ENCODE measurements at places on chromosomes 1 and 21. TPM values are rescaled to one million over a fixed set of nuclear protein-coding genes. Genes with fewer than 3 reads are reported as not detected.

Gene TOE1
- total RNA-seq, result 16.9 TPM

Gene IL19
- not detected for total RNA-seq

Gene SH2D1B
- total RNA-seq, result not detected

Gene DYNLT4
- not detected for total RNA-seq

Gene MAP3K21
- 0.13 TPM for total RNA-seq

DNA sequence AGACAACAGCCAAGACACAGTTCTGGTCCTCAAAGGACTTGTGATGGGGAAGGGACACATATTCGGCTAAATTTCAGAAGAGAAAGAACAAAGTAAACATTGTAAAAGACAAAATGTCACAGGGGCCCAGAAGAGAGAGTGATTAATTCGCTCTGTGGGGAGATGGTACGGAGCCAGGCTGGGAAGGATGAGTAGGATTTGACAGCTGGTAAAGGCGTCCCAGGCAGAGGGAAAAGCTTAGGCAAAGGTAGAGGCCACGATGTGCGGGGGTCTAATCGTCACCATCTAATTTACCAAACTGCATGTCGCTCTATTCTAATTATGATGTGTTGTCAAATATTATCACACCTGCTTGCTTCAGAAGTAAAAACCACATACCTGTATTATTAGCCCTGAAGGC, 17.3 kb upstream of the EFNA1 start:
- peaks cover 14% of the 10 kb centered on the region for H3K4me1 ChIP-seq
- no peak for DNase-seq
- H3K27me3 ChIP-seq, result no peaks in the 10 kb centered on the region
- H3K36me3 ChIP-seq, result no peaks in the 10 kb centered on the region
- H3K27ac ChIP-seq, result no peak overlapping the region

- no peaks in the 10 kb centered on the region for H3K36me3 ChIP-seq
- no peak overlapping the region for H3K4me3 ChIP-seq
- no peaks in the 10 kb centered on the region for H3K4me1 ChIP-seq
- H3K27me3 ChIP-seq, result no peaks in the 10 kb centered on the region
- no peak for DNase-seq
Observed at GRCh38 chr1:190453550-190453949, 24.1 kb downstream of the BRINP3 start.

DNA sequence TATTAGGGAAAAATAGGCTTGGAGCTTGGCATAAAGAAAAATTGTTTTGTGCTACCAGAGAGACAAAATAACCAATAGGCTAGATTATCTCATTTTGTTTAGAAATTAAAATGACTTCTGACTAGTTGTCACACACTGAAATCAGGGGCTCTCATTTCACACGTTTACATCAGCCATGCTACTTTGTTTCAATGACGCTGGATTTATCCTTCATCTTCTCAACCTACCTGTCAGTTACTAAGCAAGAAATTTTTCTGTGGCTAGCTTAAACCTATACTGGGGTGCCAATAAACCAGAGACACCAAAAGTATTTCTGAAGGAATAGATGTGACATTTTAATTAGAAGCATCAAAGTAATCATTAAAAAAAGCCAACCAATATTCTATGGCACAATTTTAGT, 518.1 kb upstream of the NR5A2 start:
- no peaks in the 10 kb centered on the region for H3K4me1 ChIP-seq
- H3K27me3 ChIP-seq, result no peaks in the 10 kb centered on the region
- DNase-seq, result no peak
- H3K4me3 ChIP-seq, result no peak overlapping the region
- no peaks in the 10 kb centered on the region for H3K36me3 ChIP-seq

DNA sequence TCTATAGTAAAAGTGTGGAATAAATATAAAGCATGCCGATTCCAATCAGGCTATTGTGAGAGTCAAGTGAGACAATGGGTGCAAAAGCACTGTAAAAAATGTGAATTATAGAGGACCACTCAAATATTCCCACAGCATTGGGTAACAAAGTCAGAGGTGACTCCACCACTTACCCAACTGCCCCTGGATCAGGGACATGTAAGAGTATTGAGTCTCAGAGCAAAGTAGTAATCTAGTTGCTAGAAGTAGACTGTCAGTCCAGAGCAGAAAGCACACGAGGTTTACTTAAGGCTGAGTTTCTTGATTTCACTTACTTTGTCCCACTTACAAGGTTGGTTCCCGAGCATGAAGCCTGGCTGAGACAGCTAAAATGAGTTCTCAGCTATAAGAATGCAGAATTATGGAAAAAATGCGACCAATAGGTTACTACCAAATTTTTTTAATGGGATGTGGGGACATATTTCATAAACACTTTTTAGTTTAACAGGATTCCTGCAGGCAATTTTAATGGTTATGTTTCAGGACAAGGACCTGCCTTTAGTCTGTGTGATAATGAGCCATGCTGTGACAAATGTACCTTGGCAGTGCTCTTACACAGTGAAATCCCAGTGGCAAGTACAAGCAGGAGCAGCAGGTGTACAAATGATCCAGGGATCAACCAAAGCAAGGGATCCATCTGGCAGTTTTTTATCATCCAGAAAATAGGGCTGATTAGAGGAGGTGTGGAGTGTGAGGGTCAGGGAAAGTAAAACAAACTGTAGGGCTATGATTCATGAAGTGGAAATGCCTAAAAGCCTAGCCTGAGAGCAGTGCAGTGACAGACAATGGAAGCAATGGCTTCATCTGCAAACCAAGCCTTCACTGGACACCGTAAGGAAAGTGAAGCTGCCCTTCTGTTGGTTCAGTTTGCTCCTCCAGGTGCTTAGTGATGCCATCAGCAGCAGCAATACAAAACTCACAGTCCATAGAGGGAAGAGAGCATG, 156.2 kb upstream of the SPAG17 start:
- DNase-seq, result no peak
- no peak overlapping the region for H3K4me3 ChIP-seq
- no peaks in the 10 kb centered on the region for H3K4me1 ChIP-seq
- no peaks in the 10 kb centered on the region for H3K27me3 ChIP-seq

- no peak overlapping the region for H3K27ac ChIP-seq
- H3K4me1 ChIP-seq, result no peaks in the 10 kb centered on the region
- no peak for DNase-seq
- no peak overlapping the region for H3K4me3 ChIP-seq
- no peaks in the 10 kb centered on the region for H3K36me3 ChIP-seq
- H3K27me3 ChIP-seq, result peaks cover 5% of the 10 kb centered on the region
Observed at GRCh38 chr1:77271852-77272580, 9.8 kb upstream of the AK5 start.

GRCh38 chr1:247421074-247421473, 5.1 kb downstream of the NLRP3 start:
- H3K27ac ChIP-seq, result no peak overlapping the region
- H3K36me3 ChIP-seq, result no peaks in the 10 kb centered on the region
- H3K27me3 ChIP-seq, result no peaks in the 10 kb centered on the region
- DNase-seq, result no peak
- no peak overlapping the region for H3K4me3 ChIP-seq

- DNase-seq, result no peak
- no peaks in the 10 kb centered on the region for H3K36me3 ChIP-seq
- no peak overlapping the region for H3K4me3 ChIP-seq
Observed at GRCh38 chr21:18602711-18603110, 199.1 kb upstream of the TMPRSS15 start.

GRCh38 chr1:116491700-116492357, 79.0 kb downstream of the CD58 start:
- no peak overlapping the region for H3K27ac ChIP-seq
- H3K27me3 ChIP-seq, result no peaks in the 10 kb centered on the region
- no peaks in the 10 kb centered on the region for H3K4me1 ChIP-seq
- no peak overlapping the region for H3K4me3 ChIP-seq
- no peak for DNase-seq

- DNase-seq, result no peak
- H3K27me3 ChIP-seq, result no peaks in the 10 kb centered on the region
- H3K36me3 ChIP-seq, result peaks cover 79% of the 10 kb centered on the region
- H3K4me3 ChIP-seq, result no peak overlapping the region
- peaks cover 61% of the 10 kb centered on the region for H3K4me1 ChIP-seq
Observed at GRCh38 chr1:32770741-32771548, 46.2 kb downstream of the YARS1 start.

GRCh38 chr1:221925947-221926346, 184.1 kb upstream of the DUSP10 start:
- H3K27me3 ChIP-seq, result 0 out of 2 replicates have a peak, but pooled peaks cover 2% of the 10 kb centered on the region
- DNase-seq, result peak; percentile 1
- no peak overlapping the region for H3K4me3 ChIP-seq
- no peak overlapping the region for H3K27ac ChIP-seq
- no peaks in the 10 kb centered on the region for H3K4me1 ChIP-seq

- H3K27ac ChIP-seq, result peak within 1 kb of the TSS; percentile 7
- H3K27me3 ChIP-seq, result 0 out of 2 replicates have a peak, but pooled peaks cover 2% of the 10 kb centered on the region
- peaks cover 3% of the 10 kb centered on the region for H3K36me3 ChIP-seq
- peaks cover 16% of the 10 kb centered on the region for H3K4me1 ChIP-seq
Observed at GRCh38 chr1:205680073-205680851, at the start of gene SLC45A3. SLC45A3 (minus strand) TSS chr1:205680509; CDS start chr1:205664656, 15,853 bp downstream.

GRCh38 chr1:111222308-111223125, 5.0 kb upstream of the CHI3L2 start:
- H3K36me3 ChIP-seq, result no peaks in the 10 kb centered on the region
- no peak overlapping the region for H3K4me3 ChIP-seq
- peak; percentile 70 for DNase-seq

GRCh38 chr21:41920476-41920875, 33.3 kb downstream of the C2CD2 start:
- H3K36me3 ChIP-seq, result peaks cover 28% of the 10 kb centered on the region
- no peak overlapping the region for H3K27ac ChIP-seq
- no peak for DNase-seq
- H3K4me3 ChIP-seq, result no peak overlapping the region
- H3K27me3 ChIP-seq, result no peaks in the 10 kb centered on the region

DNA sequence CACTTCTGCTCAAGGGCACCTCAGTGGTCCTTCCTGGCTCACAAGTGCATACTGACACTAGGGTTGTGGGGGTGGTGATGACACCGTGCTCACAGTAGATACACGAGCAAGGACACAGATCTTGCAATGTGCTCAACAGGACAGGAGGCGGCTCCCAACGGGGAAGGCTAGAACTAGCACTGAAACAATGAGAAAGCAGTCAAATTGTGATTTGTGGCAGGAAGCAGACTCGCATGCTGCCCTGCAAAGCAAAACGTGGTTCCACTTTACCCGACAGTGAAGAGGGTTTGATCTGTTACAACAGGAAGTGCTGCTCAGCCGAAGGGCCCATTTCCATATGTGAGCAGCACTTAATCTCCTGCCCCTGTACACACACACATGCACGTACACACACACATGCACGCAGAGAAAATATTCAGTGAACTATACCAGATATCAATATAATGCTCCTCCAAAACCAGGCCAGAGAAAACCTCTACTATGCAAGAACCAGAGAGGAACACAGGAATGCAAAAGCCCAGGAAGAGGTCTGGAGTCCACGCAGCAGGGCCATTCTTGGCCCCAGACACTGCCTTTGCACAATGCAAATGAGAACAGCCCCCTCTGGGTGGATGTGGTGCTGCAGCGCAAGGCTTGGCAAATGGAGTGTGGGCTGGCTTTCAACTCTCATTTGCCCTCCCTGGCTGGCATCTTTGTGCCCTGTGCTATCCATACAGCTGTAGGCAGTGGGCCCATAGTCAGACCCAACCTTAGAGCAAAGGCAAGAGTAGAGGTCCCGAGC, 47.1 kb downstream of the KANK4 start:
- H3K4me3 ChIP-seq, result no peak overlapping the region
- H3K27me3 ChIP-seq, result no peaks in the 10 kb centered on the region
- no peaks in the 10 kb centered on the region for H3K4me1 ChIP-seq
- no peaks in the 10 kb centered on the region for H3K36me3 ChIP-seq

DNA sequence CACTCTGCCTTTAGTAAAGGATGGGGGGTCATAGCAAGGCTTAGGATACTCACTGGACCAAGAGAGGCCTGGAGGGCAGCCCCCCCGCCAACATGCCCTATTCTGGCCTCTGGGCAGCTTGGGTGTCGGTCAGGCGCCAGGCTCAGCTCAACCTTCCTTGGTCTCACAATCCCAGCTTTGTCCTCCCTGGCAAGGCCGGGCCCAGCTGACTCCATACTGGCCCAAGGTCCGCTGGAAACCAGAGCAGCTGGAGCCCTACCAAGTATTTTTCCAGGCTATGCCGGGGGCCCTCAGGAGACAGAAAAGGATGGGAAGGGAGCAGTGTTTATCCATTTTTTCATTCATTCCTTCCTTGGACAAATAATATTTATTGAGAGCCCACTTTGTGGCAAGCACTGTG, 6.2 kb downstream of the FBXO2 start:
- peaks cover 8% of the 10 kb centered on the region for H3K4me1 ChIP-seq
- peaks cover 31% of the 10 kb centered on the region for H3K27me3 ChIP-seq
- no peak overlapping the region for H3K27ac ChIP-seq

DNA sequence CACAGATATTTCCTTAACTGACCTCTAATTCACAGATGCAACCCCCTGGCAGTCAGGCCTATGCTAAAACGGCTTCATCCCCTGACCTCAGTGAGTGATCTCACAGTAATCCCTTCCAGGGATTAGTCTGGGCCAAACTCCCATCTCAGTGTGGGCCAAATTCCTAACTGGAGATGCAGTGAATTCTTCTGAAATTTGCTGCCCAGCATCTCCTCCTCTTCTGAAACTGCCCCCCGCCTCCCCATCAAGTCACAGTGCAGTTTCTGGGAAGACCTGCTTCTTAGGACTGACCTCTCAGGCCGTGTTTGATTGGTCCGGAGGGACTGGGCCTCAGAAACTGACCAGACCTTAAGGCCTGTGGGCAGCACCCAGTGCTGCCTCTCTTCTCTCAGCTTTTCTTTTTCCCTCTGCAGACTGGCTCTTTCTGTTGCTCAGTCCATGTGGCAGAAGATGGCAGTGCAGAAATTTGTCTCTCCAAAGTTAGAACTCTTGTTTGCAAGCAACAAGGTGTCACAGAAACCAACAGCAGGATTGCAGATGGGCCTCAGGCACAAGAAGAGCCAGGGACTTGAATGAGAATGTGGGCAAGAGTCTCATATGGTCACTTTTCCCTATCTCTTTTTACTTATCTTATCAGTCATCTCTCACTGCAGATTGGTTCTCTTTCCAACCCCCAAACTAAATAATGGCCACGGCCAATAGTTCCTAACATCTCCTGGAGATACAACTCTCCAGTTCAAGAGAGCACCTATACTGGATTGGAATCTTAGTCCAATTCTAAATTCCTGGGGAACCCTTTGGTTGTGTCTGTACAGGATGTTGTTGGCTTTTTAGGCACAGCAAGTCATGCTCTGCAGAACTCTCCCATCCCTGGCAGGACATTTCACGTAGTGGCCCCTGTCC, 95.5 kb upstream of the RALGPS2 start:
- H3K27me3 ChIP-seq, result no peaks in the 10 kb centered on the region
- no peak for DNase-seq
- no peaks in the 10 kb centered on the region for H3K36me3 ChIP-seq
- H3K4me3 ChIP-seq, result no peak overlapping the region

- DNase-seq, result no peak
- H3K27me3 ChIP-seq, result peaks cover 34% of the 10 kb centered on the region
- H3K4me1 ChIP-seq, result peaks cover 5% of the 10 kb centered on the region
- no peak within 1 kb of the TSS for H3K4me3 ChIP-seq
- H3K36me3 ChIP-seq, result no peaks in the 10 kb centered on the region
- no peak within 1 kb of the TSS for H3K27ac ChIP-seq
Observed at GRCh38 chr1:161258439-161259344, at the start of gene PCP4L1. PCP4L1 (plus strand) TSS chr1:161258745; CDS start chr1:161258975, 230 bp downstream.

DNA sequence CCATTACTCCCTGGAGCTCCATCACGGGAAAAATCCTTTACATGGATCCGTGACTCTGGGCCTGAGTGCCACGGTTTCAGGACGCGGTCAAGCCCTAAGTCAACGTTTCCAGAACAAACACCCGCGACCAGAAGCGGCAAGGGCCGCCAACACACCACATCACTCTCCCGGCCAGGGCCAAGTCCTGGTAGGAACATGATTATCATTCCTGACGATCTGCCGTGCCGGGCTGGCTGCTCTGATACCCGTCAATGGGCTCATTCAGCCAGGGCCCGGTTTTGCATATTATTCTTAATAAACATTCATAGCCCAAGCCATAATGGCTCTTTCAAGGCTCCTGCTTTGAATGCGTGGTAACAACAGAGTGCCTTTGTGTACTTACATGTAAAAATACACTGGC, 44.6 kb upstream of the SIM2 start:
- no peaks in the 10 kb centered on the region for H3K4me1 ChIP-seq
- H3K4me3 ChIP-seq, result no peak overlapping the region
- no peak overlapping the region for H3K27ac ChIP-seq
- H3K36me3 ChIP-seq, result no peaks in the 10 kb centered on the region
- DNase-seq, result no peak
